ENCODE measurements at places on chromosomes 7 and 10.
A peak's percentile ranks its signal among the peaks of the same experiment; 100 is the strongest.

GRCh38 chr10:91901784-91902677, 7.3 kb downstream of the FGFBP3 start:
- DNase-seq = peak; percentile 37

DNA sequence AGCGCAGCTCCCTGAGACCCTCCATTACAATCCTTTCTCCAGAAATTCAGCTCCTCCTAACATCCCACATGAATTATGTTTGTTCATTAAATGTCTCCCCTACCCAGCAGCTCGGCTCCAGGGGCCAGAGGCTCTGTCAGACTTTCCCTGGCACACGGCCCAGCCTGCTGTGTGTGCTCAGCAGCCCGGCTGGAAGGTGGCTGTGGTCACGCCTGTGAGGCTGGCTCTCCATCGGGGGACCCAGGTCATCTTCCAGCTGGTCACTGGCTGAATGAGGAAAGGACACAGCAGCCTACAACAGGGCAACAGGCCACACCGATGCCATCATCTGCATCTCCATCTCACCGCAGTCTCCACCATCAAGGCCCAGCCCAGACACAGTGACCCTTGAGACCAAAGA, 219.8 kb downstream of the MAD1L1 start:
- no peak for DNase-seq

GRCh38 chr7:84017651-84018050, 176.9 kb downstream of the SEMA3A start:
- no peak for DNase-seq

GRCh38 chr7:52085610-52086009, 769.0 kb upstream of the COBL start:
- no peak for DNase-seq

- no peak for DNase-seq
Observed at GRCh38 chr7:95718577-95719410, 53.6 kb upstream of the DYNC1I1 start.

DNA sequence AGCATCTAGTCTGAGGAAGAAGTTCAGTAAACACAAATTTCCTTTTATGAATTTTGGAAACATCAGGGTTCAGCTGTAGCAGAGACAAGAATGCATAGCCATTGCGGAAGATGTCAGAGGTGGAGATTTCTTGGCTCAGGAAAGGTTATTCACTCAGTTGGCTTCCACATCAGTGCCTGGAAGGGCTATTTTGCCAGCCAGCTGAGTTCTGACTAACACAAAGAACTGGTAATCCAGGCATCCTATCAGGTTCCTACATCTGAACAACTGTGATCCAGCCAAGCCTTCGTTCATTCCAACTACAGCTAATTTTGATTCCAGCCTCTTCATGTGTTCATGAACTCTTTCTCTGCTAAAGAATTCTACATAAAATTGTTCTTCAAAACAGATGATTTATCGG, 965.6 kb downstream of the XPNPEP1 start:
- no peak for DNase-seq

GRCh38 chr10:86848747-86849146, 92.3 kb downstream of the BMPR1A start:
- DNase-seq = no peak

DNA sequence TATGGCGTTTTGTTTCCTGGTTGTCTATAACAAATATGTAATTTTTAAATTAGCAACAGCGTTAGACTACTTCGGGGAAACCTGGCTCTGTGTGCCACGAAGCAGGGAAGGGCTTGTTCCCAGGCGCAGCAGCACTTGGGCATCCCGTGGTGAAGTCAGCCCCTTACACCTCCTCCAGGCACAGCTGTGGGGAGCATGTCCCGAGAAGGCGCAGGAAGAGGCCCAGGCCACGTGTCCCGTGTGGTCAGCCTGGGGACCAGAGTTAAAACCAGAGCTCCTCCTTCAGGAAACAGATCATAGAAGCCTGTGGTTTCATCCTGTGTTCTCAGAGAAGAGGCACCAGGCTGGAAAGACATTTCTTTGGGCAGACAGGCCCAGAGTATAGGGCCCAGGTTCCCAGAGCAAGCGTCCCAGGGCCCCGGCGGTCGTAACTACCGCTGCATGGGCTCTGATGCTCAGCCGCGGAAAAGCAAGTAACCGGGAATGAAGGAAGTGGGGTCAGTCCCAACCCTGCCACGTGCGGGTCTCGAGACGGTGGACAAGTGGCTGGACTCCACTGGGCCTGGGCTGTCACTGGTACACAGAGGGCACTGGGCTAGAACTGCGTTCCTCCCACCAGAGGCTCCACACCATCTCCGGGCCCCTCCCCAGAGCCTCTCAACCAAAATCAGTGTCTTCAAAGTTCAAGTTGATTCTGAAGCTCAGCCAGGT, 7.1 kb downstream of the NUDT1 start:
- DNase-seq = no peak

DNA sequence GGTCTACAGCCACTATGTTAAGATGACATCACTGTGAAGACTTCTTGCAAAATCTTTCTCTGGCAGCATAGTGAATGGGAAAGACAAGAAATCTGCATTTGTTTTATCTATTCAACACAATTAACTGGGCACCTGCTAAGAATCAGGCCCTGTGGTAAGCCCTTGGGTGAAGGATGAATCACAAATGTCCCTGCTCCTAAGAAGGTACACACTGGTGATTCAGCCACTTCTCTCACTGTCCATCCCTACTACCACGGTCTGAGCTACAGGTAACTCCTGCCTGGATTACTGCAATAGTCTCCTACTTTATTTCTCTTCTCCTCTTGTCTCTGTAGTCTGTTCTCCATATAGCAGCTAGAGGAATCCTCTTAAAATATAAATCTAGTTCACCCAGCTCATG, 116.1 kb downstream of the HIBADH start:
- DNase-seq = no peak

DNA sequence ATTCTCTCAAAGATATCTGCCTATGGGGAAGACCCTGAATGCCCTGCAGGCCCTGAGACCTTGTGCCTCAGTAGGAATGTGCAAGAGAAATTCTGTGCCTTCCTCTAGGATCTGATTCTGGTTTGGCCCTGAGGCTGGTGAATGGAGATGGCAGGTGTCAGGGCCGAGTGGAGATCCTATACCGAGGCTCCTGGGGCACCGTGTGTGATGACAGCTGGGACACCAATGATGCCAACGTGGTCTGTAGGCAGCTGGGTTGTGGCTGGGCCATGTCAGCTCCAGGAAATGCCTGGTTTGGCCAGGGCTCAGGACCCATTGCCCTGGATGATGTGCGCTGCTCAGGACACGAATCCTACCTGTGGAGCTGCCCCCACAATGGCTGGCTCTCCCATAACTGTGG, 15.7 kb downstream of the DMBT1 start:
- DNase-seq = no peak

DNA sequence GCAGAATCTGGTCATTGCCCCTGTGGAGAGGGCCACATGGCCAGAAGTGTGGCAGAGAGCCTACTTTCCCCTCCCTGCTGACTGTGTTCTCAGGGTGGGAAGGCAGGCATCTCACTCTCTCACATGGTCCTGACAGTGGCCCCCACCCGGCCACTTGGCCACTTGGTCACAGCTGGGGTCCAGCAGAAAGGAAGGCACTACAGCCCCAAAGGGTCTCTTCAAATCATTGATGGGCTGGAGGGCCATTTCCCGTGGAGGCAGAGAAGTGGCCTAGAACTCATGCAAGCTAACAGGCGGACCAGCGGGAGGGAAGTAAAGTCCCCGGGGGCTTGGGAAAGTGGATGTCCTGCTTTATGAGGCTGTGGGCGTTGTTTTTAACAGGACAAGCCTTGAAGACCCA, 125.3 kb downstream of the EMX2 start:
- no peak for DNase-seq

GRCh38 chr10:123783296-123783695, 108.3 kb downstream of the CPXM2 start:
- DNase-seq = no peak

GRCh38 chr7:103773726-103774125, 215.7 kb downstream of the RELN start:
- DNase-seq = no peak

DNA sequence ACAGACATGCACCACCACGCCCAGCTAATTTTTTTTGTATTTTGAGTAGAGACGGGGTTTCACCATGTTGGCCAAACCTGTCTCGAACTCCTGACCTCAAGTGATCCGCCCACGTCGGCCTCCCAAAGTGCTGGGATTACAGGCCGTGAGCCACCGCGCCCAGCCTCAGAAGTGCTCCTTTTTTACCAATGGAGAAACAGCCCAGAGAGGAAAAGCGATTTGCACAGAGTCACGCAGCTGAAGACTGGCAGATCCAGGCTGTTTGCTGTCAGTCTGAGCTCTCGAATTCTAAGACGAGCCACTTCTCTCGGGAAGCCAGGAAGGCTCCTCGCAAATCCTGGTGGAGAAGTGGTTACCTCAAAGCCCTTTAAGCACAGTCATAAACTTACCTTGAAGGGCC, 57.4 kb upstream of the SDK1 start:
- DNase-seq = no peak

DNA sequence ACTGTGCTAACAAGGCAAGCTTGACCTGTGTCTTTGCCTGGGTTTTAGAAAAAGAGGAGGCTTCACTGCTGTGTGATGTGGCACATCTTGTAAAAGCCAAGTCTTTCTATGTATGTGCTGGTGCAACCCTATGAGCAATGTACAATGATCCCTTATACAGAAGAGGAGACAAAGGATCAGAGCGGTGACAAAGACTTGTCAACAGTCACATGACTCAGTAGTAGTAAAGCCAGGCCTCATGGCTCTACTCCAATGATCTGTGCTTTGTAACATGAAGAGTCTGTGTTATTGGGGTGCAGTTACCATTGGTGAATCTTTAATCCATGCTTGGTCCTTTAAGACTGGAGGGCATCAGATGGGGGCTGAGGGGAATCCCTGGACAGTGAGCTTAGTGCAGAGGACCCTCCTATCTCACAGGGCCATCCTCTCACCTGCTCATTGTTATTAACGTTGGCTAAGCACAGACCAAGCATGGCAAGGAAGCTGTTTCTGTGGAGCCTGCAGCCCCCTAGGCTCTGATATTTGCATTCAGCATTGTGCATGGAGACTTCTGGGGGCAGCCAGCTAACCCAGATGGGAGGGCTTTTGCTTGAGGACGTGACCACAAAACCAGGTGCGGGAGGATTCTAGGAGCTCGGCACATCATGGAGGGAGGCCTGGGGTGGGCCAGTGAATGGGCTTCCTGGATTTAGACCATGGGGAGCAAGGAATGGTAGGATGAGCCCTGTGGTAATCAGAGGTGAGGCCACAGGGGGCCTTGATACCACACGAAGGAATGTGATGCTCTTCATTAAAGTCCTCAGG, 308.8 kb upstream of the ZNF32 start:
- no peak for DNase-seq

- DNase-seq = peak; percentile 46
Observed at GRCh38 chr10:14032406-14032998, 298.2 kb downstream of the FRMD4A start.

DNA sequence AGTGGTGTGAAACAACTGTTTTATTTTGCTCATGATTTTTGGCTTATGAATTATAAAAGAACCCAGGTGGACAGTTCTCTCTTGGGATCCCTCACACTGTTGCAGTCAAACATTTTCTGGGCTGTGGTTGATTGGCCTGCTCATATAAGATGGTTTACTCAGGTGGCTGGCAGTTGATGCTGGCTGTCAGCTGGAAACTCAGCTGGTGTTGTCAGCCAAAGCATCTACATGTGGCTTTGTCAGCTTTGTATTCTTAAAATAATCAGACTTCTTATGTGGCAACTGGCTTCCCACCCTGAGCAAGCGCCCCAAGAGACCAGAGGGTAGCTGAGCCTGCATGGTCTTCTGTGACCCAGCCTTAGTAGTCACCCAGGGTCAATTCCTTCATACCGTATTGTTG, 534.7 kb downstream of the NRG3 start:
- no peak for DNase-seq
